Right atrium auricular region (tissue), 2 donors: ENCODE measurements at places on chromosomes 5 and 9. TPM values are rescaled to one million over a fixed set of nuclear protein-coding genes. Genes with fewer than 3 reads are reported as not detected.

DNA sequence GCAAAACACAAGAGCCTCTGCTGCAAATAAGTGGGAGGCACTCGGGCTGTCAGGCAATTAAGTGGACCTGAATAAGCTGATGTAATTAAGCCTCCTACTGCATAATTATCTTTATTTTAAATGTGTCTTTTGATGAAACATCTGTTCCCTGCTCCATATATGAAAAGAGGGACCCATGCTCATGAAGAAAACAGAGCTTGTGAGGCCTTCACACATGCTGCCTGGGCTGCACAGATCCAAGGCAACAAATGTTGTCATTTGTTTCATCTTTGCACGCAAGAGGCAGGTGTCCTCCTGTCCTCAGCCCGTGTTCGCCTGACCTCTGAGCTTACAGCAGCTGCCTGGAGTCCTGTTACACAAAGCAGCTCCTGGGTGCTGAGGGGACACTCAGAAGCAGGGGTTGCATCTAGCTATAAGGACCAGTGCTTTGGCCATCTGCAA, 381.1 kb downstream of the ZNF608 start:
- no peak for DNase-seq

DNA sequence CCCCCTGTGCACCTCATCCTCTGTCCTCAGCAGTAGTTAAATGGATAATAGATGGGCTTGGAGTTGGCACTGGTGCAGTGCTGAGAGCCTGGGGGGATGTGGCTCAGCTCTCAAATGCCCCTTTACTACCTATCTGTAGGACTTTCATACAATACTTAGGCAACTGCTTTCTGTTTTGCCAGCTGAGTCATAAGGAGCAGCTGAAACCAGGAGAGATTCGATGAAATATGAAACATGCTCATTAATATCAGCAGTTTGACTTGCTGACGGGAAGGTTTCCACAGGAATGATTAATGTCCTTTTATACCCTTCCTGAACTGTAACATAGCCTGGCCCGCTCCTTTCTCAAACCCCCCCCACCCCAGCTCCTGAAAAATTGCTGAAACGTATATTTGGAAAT, 142.6 kb downstream of the SAXO1 start:
- DNase-seq = no peak

DNA sequence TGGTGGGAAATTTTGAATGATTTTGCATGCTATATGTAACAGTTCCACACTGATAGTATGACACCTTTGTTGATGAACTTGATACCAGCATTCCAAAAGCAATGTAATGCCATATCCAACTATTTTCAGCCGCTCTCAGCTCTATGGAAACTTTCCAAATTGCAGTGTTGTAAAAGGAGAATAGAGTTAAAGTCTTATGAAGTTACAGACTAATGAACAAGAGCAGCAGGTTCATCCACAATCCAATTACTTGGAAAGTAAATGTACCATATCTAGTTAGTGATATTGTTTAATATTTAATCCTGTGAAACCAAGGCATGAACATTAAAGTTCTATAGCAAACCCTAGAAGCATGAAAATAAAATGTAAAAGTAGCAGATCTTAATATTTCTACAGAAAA, 418.2 kb downstream of the TUSC1 start:
- DNase-seq = no peak

DNA sequence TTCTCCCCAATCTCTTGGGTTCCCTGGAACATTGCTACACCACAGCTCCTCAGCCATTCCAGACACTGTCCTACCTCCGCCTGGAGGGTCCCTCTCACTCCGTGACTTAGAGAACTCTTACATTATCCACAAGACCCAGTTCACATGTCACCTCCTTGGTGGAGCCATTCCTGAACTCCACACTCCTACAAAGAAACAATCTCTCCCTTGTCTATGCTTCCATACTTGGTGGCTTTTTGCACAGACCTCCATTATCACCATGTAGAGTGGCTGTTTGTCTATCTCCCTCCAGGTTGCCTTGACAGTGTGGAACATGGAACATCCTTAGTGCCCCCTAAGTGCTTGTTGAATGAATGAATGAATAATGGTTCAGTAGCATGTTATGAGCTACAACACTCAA, 105.9 kb downstream of the PAX5 start:
- no peak for DNase-seq

ADAMTS6 gene
- 0.74 TPM for total RNA-seq

IFNA13 gene
- total RNA-seq = not detected

- DNase-seq = no peak
Observed at GRCh38 chr9:34413231-34413852, 36.6 kb upstream of the MYORG start.

- no peak for DNase-seq
Observed at GRCh38 chr5:76083555-76084495, 642 bp downstream of the SV2C start.

SETX gene
- total RNA-seq = 33.9 TPM

HSPB3 gene
- total RNA-seq = 338 TPM

- DNase-seq = no peak
Observed at GRCh38 chr5:116534964-116535651, 39.5 kb downstream of the SEMA6A start.

DNA sequence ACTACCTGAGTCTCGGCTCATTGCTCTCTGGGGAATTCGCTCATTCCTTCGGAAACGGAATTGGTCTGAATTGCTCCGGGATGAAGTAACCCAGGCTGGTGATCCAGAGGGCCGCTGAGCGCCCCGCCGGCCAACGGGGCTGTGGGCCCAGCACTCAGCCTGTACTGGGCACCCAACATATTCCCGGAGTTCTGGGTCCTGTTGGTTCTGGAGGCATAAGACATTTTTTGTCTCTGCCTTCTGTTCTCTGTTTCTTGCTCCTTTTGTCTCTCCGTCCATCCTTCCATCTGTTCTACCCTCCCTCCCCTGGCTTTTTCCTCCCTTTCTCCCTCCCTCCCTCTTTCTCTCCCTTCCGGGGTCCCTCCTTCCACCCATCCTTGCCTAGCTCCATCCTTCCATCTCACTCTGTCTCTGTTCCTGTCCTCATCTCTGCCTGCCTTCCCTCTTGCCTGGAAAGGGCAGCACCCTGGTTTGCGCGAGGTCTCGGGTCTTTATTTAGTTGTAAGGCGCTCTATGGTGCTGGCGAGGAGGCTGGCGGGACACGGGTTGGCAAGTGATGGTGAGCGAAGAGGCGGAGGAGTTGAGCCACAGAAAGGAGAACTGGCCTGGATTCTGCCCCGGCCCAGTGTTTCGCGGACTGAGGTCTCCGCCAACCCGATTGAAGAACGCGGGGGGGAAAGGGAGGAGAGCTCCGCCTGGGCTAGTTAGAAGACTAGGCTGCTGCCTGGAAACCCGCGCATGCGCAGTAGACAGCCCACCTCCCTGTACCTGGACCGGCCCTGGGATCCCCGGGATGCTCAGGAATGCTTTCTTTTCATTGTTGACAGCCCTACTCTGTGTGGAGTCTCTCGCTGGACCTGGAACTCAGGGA, 1468.0 kb downstream of the FOXD4L5 start:
- DNase-seq = peak; percentile 73

FCN1 gene
- 2.1 TPM for total RNA-seq

DNA sequence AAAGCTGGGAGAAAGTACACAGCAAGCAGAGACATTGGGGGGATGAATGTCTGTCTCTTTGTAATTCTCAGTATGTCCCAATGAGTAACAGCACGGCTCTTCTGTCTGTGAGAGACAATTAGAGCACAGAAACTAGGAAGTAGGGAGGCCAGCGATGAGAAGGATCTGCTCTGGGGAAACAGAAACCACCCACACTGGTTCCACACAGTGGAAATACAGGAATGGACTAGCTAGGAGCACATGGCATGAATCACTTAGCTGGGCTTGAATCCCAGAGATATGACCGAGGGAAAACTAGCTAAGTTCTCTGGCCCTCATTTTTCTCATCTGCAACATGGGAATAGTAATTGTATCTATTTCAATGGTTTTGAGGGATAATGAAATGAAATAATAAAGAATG, 895.9 kb downstream of the TLE4 start:
- DNase-seq = no peak

ARSI gene
- total RNA-seq = 0.83 TPM

DNA sequence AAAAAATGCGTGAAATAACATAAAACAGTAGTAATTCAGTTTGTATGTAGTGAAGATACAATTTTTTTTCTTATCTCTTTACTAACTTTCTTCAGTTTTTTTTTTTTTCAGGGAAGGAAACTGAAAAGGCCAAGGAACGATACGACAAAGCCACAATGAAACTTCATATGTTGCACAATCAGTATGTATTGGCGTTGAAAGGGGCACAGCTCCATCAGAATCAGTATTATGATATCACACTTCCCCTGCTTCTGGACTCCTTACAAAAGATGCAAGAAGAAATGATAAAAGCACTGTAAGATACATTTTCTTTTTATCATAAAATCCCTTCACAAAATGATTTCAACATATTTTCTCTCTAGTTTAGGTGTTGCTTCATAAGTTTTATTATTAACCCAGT, 120.0 kb downstream of the FER start:
- DNase-seq = no peak

NDST1 gene
- total RNA-seq = 91.8 TPM

DNA sequence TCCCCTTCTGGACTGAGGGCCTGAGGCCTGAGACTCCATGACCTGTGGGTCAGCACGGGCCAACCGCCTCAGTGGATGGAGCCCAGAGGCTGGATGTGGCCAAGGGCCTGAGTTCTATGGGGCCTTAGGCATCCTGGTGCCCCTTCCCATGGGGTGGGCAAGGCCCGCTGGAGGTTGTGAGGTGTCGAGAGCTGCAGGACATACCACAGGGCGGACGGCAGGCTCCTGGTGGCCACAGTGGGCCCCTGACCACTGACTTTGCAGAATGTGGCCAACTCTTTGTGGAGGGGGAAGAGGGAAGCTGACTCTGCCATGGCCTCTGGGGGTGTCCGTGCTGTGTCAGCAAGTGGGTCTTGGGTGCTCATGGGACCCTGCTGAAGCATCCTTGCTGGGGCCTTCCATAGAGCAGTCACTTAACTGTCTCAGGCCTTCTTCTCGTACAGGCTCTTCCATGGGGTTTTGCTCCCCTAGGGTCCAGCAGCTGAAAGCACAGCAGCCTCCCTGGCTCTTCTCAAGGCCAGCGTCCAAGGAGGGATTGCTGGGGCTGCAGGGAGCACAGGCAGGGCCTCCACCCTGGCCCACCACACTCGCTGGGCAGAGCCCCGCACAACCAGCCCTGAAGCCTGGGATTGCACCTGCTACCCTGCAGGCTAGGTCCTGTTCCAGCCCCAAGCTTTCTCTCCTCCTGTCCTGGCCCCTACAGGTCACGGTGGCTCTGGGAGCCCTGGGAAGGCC, 21.6 kb upstream of the SLC9A3 start:
- no peak for DNase-seq

- DNase-seq = no peak
Observed at GRCh38 chr5:158845941-158846340, 253.8 kb downstream of the EBF1 start.

- no peak for DNase-seq
Observed at GRCh38 chr9:14081745-14082144, 232.2 kb downstream of the NFIB start.

DNA sequence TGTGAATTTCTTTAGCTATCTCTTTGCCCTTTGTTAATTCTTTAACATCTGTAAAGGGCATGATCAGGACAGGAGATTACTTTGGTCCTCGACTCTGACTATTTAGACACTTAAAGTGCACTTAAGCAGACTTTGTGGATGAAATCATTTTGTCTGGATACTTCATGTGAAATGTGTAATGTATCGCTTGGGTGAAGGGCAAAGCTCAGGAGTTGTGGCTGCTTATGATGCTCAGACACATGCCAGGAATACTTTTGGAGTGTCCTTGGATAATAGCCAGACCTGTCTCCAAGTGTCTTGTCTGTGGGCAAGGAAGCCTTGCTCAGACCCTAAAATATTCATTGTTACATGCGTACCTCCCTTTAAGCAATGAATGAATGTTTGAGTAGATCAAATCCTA, 87.8 kb downstream of the RAI14 start:
- no peak for DNase-seq

DNA sequence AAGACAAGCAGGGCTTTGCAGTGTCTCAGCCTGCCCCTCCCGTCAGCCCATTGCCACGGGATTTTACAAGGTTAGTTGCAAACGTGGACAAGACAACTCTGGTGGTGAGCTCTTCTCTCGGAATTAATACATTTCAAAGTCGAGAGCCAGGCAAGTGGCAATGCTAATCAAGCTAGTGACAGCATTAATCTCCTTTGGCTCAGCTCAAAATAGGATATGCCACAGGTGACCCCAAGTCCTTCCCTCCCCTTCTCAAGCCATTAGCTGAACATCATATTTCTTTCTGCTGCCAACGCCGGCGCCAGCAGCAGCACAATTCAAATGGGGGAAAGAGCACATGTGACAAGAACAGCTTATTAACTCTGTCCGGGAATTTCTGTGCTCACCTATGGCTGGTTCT, 190.1 kb downstream of the ATPSCKMT start:
- DNase-seq = no peak

DNA sequence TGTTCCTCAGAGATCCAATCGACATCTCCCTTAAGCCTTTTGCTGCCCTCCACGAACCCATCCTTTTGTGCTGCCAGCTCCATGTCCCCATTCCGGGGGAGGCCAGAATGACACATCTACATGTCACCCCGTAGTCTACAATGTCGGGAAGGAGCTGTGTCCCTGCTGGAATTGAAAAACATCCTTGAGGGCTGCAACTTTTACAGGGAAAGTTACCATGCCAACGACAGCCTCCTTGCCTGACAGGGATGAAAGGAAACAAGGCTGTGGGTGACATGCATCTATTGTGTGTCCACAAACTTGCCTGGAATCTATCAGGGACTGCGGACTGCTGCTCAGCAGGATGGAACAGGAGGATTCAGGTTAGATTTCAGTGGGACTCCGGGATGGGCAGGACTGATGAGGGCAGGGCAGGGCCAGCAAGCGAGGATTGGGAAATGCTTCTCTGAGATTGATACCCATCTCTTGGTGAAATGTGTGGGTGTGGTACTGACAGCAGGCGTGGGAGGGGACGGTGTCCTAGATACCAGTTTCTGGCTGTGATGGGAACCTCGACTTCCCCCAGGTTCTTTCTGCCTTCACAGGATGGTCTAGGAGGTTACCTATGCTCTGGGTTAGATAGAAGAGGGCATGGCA, 25.5 kb downstream of the EGR1 start:
- no peak for DNase-seq

GRCh38 chr9:102519423-102519822, 475.7 kb upstream of the CYLC2 start:
- DNase-seq = no peak

DNA sequence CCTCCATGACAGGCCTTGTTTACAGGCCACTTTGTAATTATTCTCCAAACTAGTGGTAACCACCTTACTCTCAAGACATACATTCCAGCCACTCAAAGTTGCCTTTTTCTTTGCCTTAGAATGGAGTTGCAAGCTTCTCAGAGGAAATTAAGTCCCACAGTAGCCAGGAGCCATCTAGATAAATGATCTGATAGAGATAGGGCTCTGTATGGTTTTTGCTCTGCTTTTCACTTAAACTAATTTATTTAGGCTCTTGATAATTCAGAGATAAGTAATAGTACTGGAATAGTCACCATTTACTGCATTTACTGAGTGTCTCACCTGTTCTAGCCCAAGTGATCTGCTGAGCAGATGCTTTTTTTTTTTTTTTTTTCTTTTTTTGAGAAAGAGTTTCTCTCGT, 7.5 kb downstream of the LARP1 start:
- DNase-seq = no peak

GRCh38 chr5:65903581-65903980, 22.8 kb upstream of the ERBIN start:
- DNase-seq = no peak

MEF2C gene
- 57.5 TPM for total RNA-seq

TCOF1 gene
- 17.5 TPM for total RNA-seq
